Kidney glomerular epithelial cell (primary cell): ENCODE measurements at places on chromosomes 1 and 21.

- DNase-seq, result no peak
Measured at GRCh38 chr1:91383456-91383855, 21.2 kb downstream of the HFM1 start.

- DNase-seq, result peak; percentile 73
Measured at GRCh38 chr1:181166377-181167196, 78.1 kb downstream of the IER5 start.

GRCh38 chr1:188089461-188089860 is 1260.7 kb downstream of the PLA2G4A start:
- no peak for DNase-seq

DNA sequence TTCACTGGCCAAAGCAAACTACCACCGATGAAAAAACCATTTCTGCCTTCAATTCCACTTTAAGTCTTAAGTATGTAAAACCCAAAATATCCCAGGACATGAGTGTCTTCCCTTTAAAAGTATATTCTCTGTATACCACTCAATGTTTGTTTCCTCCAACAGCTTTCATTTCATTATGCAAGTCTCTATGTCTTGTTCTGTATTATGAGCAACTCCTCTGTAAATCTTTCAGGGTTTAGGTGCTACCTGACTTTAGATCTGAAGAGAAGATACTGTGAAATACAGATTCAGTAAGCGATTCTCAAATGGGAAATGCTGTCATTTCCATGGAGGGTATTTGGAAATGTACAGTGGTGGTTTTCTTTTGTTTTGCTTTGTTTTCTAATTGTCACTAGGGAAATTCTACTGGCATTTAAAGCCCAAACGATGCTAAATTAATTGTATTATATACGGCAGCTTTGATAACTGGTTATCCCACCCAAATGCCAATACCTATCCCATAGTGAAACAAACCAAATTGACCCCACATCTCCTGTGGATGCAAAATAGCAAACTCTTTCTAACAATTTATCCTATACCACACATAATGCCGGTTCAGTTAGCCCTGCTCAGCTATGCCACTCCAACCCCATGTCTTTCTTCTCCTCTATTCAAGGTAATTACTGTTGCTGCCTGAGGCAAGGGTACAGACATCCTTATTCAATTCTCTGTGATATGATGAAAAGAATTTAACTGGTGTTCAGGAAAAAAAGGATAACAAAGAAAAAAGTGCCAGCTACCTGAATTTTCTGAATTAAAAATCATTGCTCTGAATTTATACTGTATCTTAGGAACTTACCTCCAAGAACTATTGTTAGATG is 182.8 kb downstream of the EIF4G3 start:
- DNase-seq, result no peak

GRCh38 chr1:230992100-230992774 is 13.3 kb downstream of the ARV1 start:
- no peak for DNase-seq

GRCh38 chr1:6603238-6603914 is 707 bp upstream of the KLHL21 start:
- peak; percentile 76 for DNase-seq

- DNase-seq, result no peak
Measured at GRCh38 chr1:48043622-48044021, 46.4 kb upstream of the TRABD2B start.

- peak; percentile 9 for DNase-seq
Measured at GRCh38 chr1:68178821-68179490, 53.4 kb downstream of the WLS start.

DNA sequence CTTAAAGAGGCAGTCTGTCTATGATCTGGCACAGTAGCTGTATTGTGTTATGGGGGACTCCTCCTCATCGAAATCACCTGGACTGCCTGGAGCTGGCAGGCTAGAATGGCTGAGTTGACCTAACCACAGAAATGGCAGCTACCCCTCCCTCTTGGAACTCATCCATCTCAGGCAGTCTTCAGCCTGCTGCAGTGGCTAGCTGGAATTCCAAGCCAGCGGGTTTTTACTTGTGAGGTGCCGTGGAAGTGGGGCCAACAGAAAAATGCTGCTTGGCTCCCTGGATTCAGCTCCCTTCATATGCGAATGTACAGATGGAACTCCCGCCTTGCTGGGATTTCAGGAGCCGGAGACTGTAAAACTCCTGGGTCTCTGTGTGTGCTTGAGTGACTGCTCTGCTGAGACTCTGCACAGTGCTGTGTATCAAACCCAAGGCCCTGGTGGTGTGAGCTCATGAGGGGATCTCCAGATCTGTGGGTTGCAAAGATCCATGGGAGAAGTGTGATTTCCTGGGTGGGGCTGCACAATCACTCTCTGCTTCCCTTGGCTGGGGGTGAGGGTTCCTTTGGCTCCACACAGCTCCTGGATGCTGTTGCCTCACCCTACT is 316.9 kb downstream of the CTH start:
- no peak for DNase-seq

GRCh38 chr1:93608187-93609109 is 73.2 kb downstream of the BCAR3 start:
- DNase-seq, result no peak

GRCh38 chr1:18513995-18514394 is 33.3 kb downstream of the KLHDC7A start:
- DNase-seq, result no peak

DNA sequence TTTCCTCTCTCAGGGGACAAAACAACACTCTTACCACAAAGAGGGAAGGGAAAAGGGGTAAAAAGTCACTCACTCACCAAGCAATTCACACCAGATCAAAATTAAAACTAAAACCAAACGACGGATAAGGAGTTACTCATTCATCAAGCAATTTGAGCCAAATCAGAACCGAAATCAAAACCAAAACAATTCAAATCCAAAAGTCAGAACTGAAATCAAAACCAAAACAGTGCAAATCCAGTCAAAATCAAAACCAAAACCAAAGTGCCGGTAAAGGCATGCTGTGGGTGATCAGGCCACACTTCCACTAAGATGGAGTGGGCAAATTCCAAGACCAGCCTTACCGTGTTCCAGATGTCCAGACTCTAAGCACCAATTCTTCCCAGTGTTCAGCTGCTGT is 717.9 kb downstream of the AMY1C start:
- DNase-seq, result no peak

DNA sequence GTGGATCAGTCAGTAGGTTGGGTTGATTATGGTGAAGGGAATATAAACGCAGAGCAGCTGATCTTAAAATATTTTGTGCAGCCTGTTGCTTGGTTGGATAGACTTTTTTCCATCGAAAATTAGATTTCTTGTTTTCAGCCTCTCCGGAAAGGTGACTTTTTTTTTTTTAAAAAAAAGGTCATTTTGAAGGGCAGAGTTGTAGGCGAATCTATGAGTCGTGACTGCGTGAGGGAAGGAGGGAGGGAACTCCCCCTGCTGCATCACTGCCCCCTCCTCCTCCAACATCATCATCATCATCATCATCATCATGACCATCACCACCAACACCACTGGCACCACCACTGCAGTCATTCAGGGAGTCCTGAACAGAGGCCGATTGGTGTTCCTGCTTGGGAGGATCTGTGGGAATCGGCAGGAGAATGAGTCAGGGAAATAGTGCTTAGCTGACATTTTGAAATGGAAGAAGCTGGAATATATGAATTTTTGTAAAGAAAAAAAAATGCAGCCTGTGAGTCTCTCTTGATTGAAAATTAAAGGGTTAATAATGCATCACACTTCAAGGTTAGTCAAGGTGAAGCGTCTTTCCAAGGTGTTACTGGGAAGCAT is 1.2 kb downstream of the ATP1B1 start:
- DNase-seq, result peak; percentile 46

GRCh38 chr21:41769111-41769510 is 2.3 kb upstream of the RIPK4 start:
- no peak for DNase-seq

- no peak for DNase-seq
Measured at GRCh38 chr1:106289265-106289928, 767.1 kb upstream of the PRMT6 start.

- DNase-seq, result no peak
Measured at GRCh38 chr1:206925106-206925736, 3.5 kb upstream of the FCMR start.

DNA sequence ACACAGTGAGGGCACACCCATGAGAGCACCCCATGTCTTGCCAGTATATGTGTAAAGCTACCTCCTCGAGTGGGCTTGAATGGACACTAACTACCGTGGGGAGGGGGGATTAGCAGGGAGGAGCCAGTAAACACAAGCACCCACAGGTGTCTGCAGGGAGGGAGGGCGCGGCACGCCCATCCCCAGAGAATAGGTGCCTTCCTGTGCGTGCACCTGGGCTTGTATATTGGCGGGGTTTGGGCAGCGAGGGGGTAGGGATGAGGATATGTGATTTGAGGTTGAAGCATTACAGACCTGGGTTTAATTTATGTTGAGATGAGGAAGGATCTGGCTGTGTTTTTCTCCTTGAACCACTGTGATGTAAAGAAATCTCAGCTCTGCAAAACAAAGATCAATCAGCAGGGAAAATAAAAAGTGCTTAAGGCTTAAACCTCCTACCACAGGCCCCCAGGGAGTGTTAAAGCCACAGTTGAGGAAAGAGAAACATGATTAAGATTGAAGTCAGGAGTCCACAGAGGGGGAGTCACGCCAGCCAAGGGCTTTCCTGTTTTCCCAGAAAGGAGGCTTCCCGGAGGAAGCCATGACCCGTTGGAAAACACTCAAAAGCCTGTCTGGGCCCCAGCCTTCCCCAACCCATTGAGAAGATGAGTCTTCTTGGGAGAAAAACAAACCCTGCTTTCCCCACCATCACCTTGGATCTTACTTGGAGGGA is 80.0 kb downstream of the CAMK2N1 start:
- no peak for DNase-seq

GRCh38 chr1:199959033-199959774 is 68.3 kb upstream of the NR5A2 start:
- no peak for DNase-seq

- no peak for DNase-seq
Measured at GRCh38 chr1:90092441-90092840, 97.5 kb downstream of the ZNF326 start.

DNA sequence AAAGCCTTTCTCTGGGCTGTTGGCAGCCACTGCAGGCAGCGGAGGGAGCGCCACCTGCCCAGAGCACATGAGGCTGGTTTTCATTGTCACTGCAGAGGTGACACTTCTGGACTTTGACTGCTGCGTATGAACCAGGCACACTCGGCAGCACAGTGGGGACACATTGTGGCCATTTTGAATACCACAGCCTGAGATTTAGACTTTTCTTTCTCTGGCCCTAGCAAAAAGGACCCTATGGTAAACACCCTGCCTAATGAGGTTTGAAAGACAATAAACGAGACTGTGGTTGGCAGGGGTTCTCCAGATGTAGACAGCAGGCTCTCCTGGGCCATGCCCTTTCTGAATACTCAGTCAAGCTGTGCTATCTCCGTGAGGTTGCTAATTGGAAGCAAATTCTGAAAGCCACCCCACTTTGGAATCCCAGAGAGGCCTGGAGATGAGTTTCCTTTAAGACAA is 12.0 kb upstream of the KCNE2 start:
- DNase-seq, result peak; percentile 22

- DNase-seq, result peak; percentile 53
Measured at GRCh38 chr1:115807723-115808122, 33.2 kb downstream of the NHLH2 start.

DNA sequence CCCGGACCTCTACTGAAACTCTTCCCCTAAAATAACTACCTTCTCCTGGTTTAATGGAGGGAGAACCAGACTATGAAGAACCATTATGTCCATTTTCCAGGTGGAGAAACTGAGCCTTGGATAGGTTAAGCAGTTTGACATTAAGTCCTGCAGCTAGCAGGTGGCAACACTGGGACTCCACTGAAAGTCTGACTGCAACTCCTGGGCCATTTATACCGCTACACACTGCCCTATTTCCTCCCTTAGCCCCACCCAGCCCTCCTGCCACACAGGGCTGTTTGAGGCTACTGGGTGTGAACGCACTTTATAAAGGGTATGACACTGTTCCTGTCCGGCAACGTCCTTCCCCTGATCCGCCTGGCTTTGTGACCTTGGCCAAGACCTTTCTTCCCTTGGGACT is 511 bp upstream of the INPP5B start:
- DNase-seq, result no peak

DNA sequence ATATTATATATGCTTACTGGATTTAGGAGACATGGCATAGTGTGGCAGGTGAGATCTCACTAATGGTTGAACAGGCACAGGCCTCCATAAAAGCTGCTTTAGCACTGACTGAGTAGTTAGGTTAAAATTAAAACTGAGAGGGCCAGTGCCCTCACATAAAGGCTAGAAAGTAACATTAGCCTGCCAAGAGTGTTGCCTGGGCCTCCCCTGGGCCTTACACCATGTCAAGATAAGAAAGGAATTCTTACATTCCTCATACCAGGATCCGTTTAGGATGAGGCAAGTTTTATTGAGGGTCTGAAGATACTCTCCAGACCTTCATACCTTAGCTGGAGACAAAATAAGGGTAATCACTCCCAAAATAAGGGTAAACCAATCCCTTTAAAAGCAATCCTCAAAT is 1011.8 kb downstream of the PLA2G4A start:
- DNase-seq, result no peak

GRCh38 chr1:218479436-218480115 is 134.4 kb downstream of the TGFB2 start:
- peak; percentile 77 for DNase-seq

DNA sequence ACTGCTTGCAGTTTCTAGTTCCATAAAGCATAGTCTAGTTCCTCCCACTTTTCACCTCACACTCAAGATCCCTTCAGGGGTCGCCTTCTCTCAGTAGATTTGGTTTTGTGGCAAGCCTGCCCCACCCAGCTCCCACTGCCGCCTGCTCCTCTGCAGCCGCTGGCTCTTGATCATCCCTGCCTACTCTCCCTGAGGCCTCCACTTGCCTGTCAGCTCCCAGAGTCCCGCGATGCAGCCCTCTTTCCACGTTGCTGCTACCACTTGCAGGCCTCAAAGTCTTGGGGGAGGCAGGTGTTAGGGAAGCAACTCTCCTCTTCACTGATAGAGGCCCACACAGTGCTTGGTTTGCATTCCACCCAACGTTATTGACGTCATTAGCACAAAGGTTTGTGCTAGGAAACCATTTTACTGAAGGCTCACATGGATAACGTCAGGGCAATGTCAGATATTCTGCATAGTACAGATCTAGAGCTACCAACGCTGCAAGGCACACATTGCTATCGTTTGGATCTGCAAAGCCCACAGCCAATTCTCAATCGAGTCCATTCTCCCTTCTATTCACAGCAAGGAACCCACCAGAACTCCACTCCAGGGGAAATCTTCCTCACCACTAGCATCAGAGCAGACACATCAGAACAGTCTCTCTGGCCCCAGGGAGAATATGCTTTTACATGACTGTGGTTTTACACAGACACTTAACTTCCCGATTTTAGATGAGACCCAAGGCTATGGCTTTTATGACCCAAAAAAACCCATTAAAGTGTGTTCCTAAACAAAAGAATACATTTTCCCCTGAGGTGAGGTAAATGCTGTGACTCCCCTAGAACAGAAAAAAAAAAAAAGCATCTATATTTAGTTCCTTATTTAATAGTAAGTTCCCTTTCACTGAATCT is 519.5 kb upstream of the CAMK1G start:
- no peak for DNase-seq

GRCh38 chr1:68558321-68559026 is 61.6 kb upstream of the DEPDC1 start:
- no peak for DNase-seq

GRCh38 chr1:5681654-5682053 is 310.6 kb downstream of the NPHP4 start:
- no peak for DNase-seq

GRCh38 chr1:183645531-183645930 is 7.6 kb downstream of the APOBEC4 start:
- DNase-seq, result no peak
